ENCODE measurements at places on chromosomes 13 and 19.

- no peak for DNase-seq
Observed at GRCh38 chr19:55658846-55659459, 4.1 kb downstream of the U2AF2 start.

- peak; percentile 28 for DNase-seq
Observed at GRCh38 chr13:75635828-75636435, at the start of gene LMO7. Gene LMO7, plus strand, starts transcription at chr13:75636330. Its CDS starts 328 bp downstream, at chr13:75636658.

DNA sequence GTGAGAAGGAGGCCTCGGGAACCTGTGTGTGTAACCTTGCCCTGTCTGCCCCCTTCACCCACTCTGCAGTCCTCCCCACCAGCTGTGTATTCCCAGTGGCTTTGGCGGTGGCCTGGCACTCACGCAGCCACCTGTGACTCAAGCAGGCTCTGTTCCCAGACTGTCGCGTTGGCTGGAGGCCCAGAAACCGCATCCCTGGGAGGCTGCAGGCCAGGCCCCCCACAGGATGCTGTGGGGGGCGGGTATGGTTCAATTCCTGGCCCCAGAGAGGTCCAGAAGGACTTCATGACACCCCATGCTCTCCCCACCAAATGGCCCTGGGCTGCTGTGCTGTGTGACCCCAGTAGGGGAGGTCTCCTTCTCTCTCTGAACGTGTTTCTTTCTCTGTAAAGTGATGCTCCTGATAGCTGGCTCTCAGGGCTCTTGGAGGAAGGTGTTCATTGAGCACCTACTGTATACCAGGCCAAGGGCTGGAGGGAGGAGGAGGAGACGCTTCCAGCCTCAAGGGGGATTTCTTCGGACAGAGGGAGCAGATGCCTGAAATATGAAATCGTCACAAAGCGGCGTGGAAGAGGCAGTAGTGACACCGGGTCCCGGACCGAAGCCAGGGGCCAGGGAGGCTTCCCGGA lies 1.9 kb upstream of the LINGO3 start:
- no peak for DNase-seq

DNA sequence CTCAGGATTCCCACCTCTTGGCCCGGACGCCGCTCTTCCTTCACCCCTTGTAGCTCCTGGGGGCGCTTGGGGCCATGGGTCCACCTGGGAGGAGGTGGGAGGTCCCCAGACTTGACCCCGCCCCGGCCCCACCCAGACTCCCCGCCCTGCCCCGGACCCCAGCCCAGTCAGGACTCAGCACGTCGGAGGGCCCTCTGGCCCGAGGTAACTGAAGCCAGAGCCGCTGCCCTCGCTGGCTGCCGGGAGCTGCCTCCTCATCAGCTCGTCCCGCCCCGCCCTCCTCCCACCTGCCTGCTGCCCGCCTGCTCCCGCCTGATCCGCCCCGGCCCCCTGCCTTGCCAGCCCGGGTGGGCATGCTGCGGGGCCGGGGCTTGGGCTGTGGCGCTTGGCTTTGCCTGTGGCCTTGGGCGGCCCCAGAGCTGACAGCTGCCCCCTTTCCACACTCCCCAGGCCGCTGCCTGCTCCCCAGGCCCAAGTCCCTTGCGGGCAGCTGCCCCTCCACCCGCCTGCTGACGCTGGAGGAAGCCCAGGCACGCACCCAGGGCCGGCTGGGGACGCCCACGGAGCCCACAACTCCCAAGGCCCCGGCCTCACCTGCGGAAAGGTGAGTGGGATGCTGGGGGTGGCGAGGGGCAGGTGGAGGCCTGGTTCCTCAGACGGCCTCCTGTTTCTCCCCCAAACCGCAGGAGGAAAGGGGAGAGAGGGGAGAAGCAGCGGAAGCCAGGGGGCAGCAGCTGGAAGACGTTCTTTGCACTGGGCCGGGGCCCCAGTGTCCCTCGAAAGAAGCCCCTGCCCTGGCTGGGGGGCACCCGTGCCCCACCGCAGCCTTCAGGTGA lies 9.4 kb downstream of the ARHGAP33 start:
- DNase-seq = no peak

DNA sequence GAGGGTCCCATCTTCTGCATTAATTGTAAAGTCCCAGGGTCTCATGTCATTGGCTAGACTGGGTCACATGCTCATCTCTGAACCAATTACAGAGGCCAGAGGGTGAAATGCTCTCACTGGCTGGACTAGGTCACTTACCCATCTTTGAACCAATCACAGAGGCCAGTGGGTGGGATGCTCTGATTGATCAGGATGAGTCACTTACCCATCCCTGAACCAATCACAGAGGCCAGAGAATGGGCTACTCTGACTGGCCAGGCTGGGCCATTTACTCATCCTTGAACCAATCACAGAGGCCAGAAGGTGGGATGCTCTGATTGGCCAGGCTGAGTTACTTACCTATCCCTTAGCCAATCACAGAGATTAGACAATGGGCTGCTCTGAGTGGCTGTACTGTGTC lies 5.3 kb downstream of the MISP start:
- DNase-seq = peak; percentile 36

DNA sequence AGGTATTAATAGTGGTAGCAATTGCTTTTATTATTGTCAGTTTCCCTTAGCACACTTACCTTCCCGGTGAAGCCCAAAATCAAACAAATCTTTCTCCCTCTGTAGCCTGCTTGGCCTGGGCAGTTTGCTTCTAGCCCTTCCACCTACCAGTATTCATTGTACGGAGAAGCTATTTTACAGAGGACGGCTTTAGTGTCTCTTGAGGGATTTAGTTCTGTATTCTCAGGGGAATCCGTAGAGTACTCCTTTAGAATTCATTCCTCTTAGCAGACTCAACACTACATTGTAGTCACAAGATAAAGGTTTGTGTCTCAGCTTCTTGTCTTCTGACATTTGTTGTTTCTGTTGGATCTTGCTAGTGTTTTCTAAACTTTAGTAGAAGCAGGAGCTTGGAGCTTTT lies 24.1 kb upstream of the WTIP start:
- DNase-seq = no peak

GRCh38 chr19:13066226-13066625 lies 36.4 kb downstream of the LYL1 start:
- DNase-seq = no peak

GRCh38 chr19:3499738-3500428 lies 591 bp downstream of the DOHH start:
- DNase-seq = no peak

DNA sequence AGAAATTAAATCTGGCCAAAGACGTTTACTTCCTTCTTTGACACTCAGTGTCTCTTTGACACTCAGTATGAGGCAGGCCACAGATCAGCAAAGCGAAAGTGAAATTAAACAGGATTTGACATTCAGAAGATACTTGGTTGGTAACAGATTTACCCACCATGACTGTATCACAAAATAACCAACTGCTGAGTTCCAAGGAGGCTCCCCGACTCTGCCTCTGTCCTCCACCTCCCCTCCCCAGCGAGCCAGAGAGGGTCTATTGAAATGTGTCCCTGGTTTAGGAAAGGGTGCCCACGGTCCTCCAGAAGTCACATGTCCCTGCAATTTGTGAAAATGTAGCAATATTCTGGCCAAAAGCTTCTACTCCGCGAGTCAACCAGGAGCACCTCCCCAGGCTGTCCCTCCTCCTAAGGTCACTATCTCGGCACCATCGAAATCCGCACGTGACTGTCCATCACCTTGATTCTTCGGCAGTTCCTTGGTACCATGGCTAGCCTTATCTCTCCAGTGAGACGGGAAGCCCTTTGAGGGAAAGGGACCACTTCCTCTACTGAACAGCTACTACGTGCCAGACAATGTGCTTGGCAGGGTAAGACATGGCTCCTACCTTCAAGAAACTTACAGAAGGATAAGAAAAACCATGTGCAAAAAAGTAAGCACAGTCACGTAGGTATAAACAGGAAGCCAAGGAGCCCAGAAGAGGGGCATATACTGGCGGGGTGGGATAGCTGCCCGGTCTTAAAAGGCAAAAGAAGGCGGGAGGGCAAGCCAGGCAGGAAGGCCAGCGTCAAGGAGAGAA lies 1.5 kb downstream of the N4BP2L1 start:
- peak; percentile 83 for DNase-seq

GRCh38 chr13:95509521-95510310 lies 42.8 kb upstream of the CLDN10 start:
- DNase-seq = no peak

GRCh38 chr13:40895227-40896184 lies 106.1 kb downstream of the SLC25A15 start:
- no peak for DNase-seq

DNA sequence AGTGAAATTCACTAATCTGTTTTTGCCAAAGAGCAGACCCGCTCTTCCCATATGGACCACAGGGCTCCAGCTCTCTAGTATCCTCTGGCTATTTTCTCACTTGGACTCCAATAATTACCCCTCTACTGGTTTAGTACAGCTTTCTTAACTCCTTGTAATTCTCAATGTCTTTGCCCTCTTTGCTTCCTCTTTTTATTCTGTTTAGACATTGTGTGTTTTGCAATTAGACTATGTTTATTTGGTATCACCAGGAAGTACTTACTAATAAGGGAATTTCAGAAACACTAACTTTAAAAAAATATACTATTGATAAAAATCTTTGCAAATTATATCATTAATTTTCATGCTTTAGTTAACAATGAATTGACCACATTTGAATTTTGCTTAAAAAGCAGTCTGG lies 111.6 kb upstream of the OBI1 start:
- no peak for DNase-seq

DNA sequence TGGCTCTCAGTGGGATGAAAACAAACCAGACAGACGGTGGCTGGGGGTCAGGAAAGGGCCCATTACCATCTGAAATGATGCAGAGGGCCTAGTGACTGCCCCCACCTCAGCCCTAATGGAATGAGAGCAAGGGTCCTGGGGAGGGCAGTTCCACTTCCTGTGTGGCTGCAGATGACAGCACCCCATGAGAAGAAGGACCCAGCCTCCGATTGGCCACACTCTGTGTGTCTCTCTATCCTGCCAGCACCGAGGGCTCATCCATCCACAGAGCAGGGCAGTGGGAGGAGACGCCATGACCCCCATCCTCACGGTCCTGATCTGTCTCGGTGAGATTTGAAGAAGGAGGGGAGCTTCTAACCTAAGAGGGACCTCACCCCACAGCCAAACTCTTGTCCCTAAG lies 498 bp downstream of the LILRB1 start:
- no peak for DNase-seq

- no peak for DNase-seq
Observed at GRCh38 chr13:26989261-26989956, 182.2 kb downstream of the USP12 start.

- DNase-seq = no peak
Observed at GRCh38 chr13:28326056-28326455, 168.9 kb downstream of the FLT1 start.

DNA sequence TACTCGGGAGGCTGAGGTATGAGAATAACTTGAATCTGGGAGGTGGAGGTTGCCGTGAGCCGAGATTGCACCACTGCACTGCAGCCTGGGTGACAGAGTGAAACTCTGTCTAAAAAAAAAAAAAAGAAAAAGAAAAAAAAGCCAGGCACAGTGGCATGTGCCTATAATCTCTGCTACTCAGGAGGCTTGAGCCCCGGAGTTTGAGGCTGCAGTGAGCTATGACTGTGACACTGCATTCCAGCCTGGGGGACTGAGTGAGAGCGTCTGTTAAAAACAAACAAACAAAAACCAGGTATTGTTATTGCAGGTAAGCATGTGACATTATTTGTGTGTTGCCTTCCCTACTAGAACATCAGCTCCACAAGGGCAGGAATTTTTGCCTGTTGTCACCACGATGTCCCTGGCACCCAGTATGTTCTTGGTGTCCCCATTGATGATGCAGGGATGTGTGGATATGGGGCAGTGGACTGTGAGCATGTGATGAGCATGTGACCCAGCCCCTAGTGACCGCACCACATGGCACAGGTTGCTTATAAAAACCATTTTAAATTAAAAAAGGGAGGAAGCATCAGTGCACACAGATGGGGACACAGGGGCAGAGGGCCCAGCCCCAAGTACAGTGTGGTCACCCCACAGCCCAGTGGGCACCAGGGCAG lies 1.6 kb upstream of the KANK2 start:
- no peak for DNase-seq

GRCh38 chr19:18309525-18310064 lies 13.3 kb downstream of the LSM4 start:
- DNase-seq = no peak

- DNase-seq = no peak
Observed at GRCh38 chr13:90696656-90697055, 650.8 kb upstream of the MIR17HG start.

GRCh38 chr19:38678217-38678890 lies 30.9 kb downstream of the ACTN4 start:
- no peak for DNase-seq

- DNase-seq = no peak
Observed at GRCh38 chr19:5985098-5985783, 7.3 kb upstream of the RANBP3 start.

DNA sequence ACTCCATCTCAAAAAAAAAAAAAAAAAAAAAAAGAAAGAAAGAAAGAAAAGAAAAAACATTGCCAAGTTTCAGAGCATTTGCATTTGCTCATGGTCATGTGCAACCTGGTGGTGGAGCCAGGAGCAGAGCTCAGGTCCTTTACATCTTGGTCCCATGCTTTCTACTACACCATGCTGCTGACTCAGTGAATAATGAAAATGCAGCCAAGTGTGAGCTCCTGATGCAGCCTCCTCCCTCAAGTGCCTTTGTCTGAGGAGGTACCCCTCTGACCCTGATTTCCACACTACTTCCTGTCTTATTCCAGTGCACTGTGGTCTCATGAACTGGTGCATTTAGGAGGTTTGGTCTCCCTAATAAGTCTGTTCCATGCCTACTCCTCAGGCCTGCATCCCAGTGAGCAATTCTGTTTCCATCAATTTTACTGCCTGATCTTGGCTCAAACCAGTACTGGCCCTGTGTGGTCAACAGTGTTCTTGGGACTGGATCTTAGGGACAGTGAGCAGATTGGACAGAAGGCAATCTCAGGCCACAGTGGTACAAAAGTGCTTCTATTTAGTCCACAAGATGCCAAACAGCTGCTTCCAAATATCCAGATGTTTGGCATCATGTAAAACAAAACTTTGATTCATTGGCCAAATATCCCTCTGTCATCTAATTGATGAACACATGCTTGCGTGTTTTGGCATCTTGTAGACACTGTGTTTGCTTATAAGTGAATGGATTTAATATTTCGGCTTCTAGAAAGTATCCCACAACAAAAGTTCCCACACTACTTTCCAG lies 28.8 kb upstream of the LRCH1 start:
- DNase-seq = no peak

GRCh38 chr13:110062777-110063442 lies 244.0 kb downstream of the COL4A1 start:
- no peak for DNase-seq

DNA sequence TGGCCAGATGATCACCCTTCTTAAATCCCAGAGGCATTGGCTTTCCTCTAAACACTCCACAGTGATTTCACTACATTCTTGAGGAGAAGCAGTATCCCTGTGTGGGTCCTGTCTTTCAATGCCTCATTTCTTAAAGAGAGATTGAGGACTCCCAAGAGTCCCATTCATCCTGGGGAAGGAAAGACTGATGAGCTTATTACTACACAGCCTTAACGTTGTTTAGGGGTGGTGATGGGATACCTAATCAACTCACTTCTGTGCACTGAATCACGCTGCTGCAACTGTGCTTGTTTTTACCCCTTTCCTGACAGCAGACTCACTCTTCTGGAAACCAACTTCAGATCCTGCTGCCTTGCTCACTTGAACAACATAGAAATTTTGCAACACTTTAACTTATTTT lies 203.1 kb downstream of the RGCC start:
- DNase-seq = no peak

GRCh38 chr13:80499536-80500290 lies 158.8 kb upstream of the SPRY2 start:
- no peak for DNase-seq
